Stimulated activated CD4-positive, alpha-beta T cell treated with anti-CD3 and anti-CD28 coated beads, Interleukin-15, amount 100 ng/mL, for 24 hours (primary cell): ENCODE measurements at places on chromosomes 5 and 9.

DNA sequence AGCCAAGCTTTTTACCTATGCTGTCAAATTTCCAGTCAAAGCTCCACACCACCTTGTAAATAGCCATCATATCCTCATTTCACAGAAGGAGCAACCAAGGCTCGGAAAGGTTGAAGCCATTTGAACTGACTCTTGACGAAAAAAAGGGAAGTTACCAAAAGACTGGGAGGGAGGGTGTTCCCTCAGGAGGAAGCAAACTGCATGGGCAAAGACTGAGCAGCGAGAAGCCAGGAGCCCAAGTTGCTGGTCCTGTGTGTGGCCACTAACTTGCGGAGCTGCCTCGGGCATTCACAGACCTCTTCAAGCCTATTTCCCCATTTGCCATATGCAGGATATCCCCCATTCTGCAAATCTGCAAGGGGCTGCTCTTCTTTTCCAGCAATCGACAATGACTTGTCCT, 37.4 kb downstream of the TTLL11 start:
- DNase-seq, result no peak

GRCh38 chr5:119273391-119273839, 82.4 kb upstream of the TNFAIP8 start:
- no peak for DNase-seq

- DNase-seq, result no peak
Observed at GRCh38 chr9:125214186-125214585, 13.8 kb downstream of the RABEPK start.

- peak; percentile 57 for DNase-seq
Observed at GRCh38 chr9:114988962-114989599, 58.7 kb upstream of the TNFSF8 start.

DNA sequence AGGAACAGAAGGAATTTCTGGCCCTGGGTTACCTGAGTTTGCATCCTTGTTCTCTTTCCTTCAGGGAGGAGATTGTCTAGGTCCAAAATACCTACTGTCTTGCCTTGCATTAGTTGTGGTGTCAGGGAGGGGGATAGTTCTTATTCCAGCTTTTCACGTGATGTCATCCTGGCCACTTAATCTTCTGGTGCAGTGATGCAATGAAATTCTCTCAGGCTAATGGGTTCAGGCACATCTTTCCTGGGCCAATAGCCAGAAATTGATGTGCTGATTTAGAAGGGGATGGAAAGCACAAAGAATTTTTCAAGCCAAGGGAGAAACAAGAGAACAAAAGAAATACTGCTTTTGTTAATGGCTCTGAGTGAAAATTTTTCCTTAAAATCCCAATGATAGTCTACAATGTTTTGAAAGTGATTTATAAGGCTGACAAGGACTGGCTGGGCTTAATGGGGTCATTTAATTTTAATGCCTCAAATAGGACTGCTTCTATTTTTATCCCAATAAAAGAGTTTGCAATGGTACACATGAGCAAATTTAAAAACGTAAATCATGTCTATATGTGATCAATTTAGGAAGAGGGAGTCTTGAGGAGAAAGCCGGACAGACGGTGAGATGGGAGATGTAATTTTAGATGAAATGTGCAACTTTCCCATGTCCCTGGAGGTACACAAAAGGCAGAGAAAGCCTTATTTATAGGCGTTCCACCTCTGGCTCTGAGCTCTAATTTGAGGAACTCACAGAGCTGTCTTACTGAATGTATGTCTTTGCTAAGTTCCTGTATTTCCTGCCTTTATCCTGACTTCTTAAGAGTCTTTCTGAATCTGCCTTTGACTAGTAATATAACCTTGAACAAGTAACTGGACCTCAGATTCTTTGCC, 89.3 kb upstream of the SV2C start:
- DNase-seq, result no peak

DNA sequence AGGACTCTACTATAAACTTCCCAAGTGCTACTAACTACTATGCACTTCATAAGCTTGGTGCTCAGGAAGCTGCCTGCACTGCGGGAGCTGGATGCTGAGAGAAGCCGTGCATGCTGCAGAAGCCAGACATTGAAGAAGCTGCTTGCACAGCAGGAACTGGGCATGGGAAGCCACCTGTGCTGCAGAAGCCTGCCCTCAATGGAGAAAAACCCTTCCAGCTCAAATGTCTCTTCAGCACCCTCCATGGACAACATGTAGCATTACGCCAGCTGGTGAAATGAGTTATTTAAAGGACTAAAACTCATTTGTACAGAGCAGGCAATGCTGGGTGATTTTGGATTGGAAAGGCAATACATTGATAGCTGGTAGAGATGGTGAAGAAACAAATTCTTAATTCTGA, 247.2 kb downstream of the KIF4B start:
- no peak for DNase-seq

DNA sequence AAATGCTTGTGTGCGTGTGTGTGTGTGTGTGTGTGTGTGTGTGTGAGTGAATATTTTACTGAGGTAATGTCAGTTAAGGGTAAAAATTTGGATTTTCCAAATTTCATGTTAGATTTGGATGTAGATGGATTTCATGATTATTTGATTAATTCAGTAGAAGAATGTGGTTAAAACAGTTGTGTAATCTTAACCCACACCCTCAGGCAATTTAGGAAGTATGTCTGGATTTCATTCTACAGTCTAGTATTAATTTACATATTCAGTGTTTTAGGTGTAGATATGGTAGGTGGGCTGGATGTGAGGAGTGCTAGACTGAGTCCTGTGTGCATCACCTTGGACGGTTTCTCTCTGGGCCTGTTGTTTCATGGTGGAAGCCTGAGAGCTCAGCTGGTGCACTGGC, 99.1 kb upstream of the CKMT2 start:
- DNase-seq, result no peak

- no peak for DNase-seq
Observed at GRCh38 chr9:124392254-124392870, 22.9 kb downstream of the PSMB7 start.

GRCh38 chr5:15753752-15754151, 253.8 kb downstream of the FBXL7 start:
- DNase-seq, result no peak

- no peak for DNase-seq
Observed at GRCh38 chr5:160183075-160183474, 46.2 kb upstream of the FABP6 start.

DNA sequence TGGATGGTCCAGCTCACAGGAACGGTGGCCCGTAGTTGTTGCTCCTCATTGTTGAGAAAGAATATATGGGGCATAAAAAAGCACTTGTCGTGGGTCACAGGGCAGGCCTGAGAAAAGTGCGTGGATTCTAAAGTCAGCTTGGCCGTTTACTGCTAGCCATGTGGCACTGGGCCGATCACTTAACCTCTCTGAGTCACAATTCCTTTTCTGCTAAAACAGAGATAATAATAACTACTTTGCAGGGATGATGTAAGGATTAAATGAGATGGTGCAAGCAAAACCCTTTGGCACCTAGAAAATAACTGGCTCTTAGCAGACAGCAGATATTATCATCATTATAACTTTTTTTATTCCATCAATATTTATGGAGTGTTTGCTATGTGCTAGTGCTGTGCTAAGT, 579.7 kb downstream of the CCDC171 start:
- DNase-seq, result no peak

DNA sequence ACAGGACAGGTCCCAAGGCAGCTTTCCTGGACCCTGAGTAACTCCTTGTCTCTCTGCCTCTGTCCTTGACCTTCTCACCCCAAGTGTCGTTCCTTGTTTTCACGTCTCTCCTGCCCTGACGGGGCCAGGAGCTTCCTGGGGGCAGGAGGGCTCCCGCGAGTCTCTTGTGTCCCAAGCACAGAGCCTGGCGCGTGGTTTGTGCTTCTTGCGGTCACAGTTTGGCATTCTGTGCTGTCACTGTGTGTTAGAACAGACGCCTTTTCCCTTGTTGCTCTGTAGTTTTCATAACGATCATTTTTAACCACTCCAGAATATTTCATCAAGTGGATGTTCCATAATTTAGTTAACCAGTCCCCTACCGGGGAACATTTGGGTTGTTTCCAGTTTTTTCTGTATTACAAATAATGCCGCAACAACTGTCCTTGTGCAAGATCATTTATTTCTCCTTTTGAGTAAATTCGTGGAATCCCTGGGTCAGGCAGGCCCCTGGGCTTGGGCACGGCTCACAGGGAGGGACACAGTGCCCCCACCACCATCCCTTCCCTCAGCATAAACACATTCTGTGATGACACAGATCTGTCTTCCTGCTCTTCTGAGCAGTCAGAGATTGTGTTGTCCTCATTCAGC, 71.9 kb downstream of the TSPAN17 start:
- no peak for DNase-seq

- DNase-seq, result no peak
Observed at GRCh38 chr9:70874451-70874850, 247.0 kb downstream of the TRPM3 start.

DNA sequence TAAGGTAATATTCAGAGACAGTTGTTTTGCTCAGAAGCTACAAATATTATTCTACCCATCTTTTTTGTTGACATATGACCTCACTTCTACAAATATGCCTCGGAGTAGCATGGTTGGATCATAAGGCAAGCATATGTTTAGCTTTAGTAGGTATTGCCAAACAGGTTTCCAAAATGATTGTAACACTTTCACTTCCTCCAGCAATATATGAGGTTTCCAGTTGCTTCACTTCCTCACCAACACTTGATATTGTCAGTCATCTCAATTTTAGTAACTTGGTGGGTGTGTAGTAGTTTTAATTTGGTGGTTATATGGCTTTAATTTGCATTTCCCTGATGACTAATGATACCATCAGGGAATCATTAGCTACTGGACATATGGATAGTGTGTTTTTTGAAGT, 46.7 kb downstream of the TNFSF8 start:
- no peak for DNase-seq

DNA sequence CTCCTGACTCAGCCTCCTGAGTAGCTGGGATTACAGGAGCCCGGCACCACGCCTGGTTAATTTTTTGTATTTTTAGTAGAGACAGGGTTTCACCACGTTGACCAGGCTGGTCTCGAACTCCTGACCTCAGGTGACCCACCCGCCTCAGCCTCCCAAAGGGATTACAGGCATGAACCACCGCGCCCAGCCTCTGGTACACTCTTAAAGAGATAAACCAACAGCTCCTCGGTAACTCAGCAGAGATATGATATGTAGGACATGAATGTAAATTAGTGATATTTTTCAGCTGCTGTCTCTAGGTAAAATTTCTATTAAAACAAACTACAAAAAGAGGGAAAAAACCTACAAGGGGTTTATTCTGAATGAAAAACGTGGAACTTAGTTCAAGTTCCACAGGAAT, 42.8 kb upstream of the HK3 start:
- no peak for DNase-seq

GRCh38 chr5:73131711-73132425, 11.5 kb downstream of the TMEM171 start:
- no peak for DNase-seq

- DNase-seq, result no peak
Observed at GRCh38 chr5:124030043-124030491, 518.1 kb downstream of the CSNK1G3 start.

- no peak for DNase-seq
Observed at GRCh38 chr5:58934629-58935097, 351.8 kb downstream of the RAB3C start.

DNA sequence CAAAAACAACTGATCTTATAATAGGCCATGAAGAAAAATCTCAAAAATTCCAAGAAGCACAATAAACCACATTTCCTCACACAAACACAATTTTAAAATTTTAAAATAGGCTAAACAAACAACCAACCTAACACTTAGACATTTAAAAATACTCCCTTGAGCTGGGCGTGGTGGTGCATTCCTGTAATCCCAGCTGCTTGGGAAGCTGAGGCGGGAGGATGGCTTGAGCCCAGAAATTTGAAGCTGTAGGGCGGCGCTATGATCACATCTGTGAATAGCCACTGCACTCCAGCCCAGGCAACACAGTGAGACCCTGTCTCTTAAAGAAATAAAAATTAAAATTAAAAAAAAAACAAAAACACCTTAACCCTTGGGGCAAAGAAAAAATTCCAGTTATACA, 36.9 kb upstream of the TESK1 start:
- no peak for DNase-seq

GRCh38 chr9:107481035-107481434, 8.5 kb downstream of the KLF4 start:
- DNase-seq, result no peak

DNA sequence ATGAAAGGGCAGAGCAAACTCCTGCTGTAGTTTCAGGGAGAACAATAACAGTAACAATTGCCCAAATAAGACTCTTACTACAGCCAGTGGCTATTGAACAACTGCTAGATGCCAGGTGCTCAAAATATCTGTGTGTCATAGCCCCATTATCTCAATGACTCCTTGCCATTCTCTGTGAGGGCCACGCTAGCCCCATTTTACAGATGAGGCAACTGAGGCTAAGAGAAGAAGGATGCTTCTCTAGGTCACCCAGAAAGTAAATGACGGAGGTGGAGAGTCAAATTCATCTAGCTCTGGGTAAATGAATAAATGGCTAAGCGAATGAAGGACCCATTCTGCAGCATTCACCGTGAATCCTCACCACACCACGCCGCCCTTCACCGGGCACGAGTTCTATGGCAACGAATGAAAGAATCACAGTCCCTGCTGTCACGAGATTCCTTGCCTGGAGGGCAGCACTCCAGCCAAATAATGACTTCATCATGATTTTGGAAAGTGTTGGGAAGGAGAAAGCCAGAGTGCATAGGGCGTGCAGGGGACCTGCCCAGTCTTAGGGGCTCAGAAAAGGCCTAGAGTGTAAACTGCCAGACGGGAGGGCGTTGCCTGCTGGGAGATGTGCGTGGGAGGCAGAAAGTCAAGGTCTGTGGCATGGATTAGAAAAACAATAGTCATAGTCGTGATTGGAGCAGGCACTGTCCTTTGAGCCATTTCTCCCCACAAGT, 147.2 kb downstream of the C9orf50 start:
- no peak for DNase-seq

- DNase-seq, result no peak
Observed at GRCh38 chr5:161847941-161848391, at the start of gene GABRA1. Gene GABRA1 (plus strand): TSS chr5:161848120. CDS start chr5:161850811, 2,691 bp downstream.

- DNase-seq, result no peak
Observed at GRCh38 chr9:38120961-38121360, 51.9 kb upstream of the SHB start.

- DNase-seq, result no peak
Observed at GRCh38 chr5:111848476-111848875, 91.5 kb upstream of the NREP start.

- no peak for DNase-seq
Observed at GRCh38 chr5:10124287-10124686, 125.4 kb downstream of the ATPSCKMT start.

DNA sequence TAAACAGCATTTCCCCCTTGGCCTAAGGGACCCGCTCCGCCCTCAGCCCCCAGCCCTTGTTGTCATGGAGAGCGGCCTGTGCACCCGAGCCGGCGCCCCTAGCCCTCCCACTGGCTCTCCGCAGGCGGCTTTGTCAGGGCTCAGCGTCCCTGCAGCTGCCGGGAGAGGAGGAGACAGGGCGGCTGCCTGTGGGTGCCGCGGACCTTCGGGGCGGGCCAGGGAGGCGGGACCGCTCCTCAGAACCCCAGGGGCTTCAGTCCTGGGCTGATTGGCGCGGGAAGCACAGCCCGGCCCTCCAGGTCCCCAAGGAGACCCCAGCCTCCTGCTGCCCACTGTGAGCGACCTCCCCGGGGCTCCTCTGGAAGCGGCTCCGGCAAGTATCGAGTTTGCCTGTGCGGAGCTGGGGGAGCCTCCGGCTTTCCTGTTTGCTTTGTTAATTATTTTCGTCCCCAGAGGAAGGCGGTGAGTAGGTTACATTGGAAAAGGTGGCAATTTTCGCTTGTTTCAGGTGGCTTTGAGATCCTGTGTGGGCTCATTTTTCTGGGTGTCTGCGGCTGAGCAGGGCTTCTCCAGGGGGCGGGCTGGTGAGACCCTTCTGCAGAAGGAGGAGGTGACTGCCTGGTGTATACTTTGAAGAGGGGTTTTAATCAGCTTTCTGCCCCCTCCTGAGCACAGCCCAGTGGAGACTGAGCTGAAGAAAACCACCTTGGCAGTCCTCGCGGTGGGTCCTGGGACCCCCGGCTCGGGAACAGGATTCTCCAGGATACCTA, at the start of gene FGD3:
Gene FGD3, plus strand, starts transcription at position 256 of the 770 bp plus-strand sequence. CDS start 28,734 bp downstream, outside the sequence.
- DNase-seq, result peak; percentile 66
